ENCODE measurements at places on chromosomes 5 and 9. TPM values are rescaled to one million over a fixed set of nuclear protein-coding genes. Genes with fewer than 3 reads are reported as not detected.

The OLFML2A gene
- 2.1 TPM for total RNA-seq

The PCDHGB3 gene
- total RNA-seq, result 6.8 TPM

The ORM2 gene
- total RNA-seq, result not detected

The PCDHA9 gene
- under 0.01 TPM for total RNA-seq

The CDHR2 gene
- total RNA-seq, result 0.05 TPM

The N4BP3 gene
- under 0.01 TPM for total RNA-seq

The CER1 gene
- not detected for total RNA-seq

The C1QTNF2 gene
- 0.32 TPM for total RNA-seq

The LHX6 gene
- total RNA-seq, result not detected

The ZNF354C gene
- 8.1 TPM for total RNA-seq

The GAPT gene
- total RNA-seq, result not detected

The CAMK2A gene
- 3.3 TPM for total RNA-seq

The RFESD gene
- 0.59 TPM for total RNA-seq

The GRIA1 gene
- total RNA-seq, result 0.59 TPM

The TSC1 gene
- 42.2 TPM for total RNA-seq

The GHR gene
- 3.2 TPM for total RNA-seq

The ZNF474 gene
- total RNA-seq, result 1.2 TPM

The ERGIC1 gene
- 257 TPM for total RNA-seq

The ANKRD34B gene
- total RNA-seq, result not detected

The MARCOL gene
- total RNA-seq, result not detected

The WDR36 gene
- total RNA-seq, result 62.7 TPM

The ARRDC1 gene
- total RNA-seq, result 10.7 TPM

The SAXO1 gene
- total RNA-seq, result not detected

The EHMT1 gene
- total RNA-seq, result 30.6 TPM

The SLC25A48 gene
- not detected for total RNA-seq

The GARIN3 gene
- total RNA-seq, result not detected

The SH3GL2 gene
- not detected for total RNA-seq

The PAXX gene
- 13.5 TPM for total RNA-seq

The IRX2 gene
- total RNA-seq, result not detected

The SOHLH1 gene
- total RNA-seq, result not detected

The BHMT2 gene
- 1.2 TPM for total RNA-seq

The MRPL50 gene
- 13.5 TPM for total RNA-seq

The LCN15 gene
- not detected for total RNA-seq

The AK1 gene
- 36.2 TPM for total RNA-seq

The AQP3 gene
- 0.59 TPM for total RNA-seq

The GABRA6 gene
- not detected for total RNA-seq

The SLC23A1 gene
- total RNA-seq, result not detected

The DOCK2 gene
- total RNA-seq, result 5.4 TPM

The LARP1 gene
- total RNA-seq, result 64.7 TPM

The TRIO gene
- total RNA-seq, result 191 TPM

The SLC22A4 gene
- total RNA-seq, result 4.8 TPM

The ANGPTL2 gene
- total RNA-seq, result 19.0 TPM

The QRFP gene
- not detected for total RNA-seq

The EXOSC3 gene
- total RNA-seq, result 24.3 TPM

The NIM1K gene
- total RNA-seq, result 1.2 TPM

The BARHL1 gene
- not detected for total RNA-seq

The RNF180 gene
- total RNA-seq, result 15.2 TPM

Data from smooth muscle cell of the umbilical artery (primary cell).